ENCODE measurements at places on chromosomes 7 and 10. TPM values are rescaled to one million over a fixed set of nuclear protein-coding genes. Genes with fewer than 3 reads are reported as not detected.
A peak's percentile ranks its signal among the peaks of the same experiment; 100 is the strongest.

The CFAP69 gene
- 2.6 TPM for polyA plus RNA-seq

DNA sequence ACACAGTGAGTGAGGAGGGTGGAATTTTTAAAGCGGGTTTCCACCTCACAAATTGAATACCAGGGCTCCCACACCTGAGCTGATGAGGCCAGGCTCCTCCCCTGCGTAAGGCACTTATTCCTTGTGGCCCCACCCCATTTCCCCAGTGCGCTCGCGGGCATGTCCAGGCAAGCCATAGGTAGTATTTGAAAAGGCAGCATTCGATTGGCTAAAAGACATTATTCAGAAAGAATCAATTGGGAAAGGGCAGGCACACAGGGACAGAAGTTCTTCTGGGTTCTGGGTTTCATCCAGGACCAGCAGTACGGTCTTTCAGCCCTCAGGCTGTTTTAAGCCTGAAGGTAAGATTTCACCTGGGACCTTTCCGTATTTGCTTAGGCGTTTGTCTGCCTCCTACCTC lies 222.3 kb downstream of the BBS9 start:
- DNase-seq: no peak

DNA sequence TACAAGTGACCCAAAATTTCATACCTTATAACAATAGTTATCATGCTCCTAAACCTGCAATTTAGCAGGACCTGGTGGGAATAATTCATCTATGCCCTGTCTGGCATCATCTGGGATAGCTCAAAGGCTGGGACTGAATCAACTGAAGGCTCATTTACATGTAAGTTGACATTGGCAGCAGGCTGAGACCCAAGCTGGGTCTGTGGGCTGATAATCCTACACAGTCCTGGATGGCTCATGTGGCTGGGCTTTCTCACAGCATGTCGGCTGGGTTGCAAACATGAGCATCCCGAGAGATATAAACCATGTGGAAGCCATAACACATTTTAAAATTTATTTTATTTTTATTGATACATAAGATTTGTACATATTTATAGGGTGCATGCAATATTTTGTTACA lies 19.5 kb upstream of the ABCB5 start:
- DNase-seq: no peak

The GRID2IP gene
- not detected for polyA plus RNA-seq

The OR13A1 gene
- polyA plus RNA-seq: not detected

DNA sequence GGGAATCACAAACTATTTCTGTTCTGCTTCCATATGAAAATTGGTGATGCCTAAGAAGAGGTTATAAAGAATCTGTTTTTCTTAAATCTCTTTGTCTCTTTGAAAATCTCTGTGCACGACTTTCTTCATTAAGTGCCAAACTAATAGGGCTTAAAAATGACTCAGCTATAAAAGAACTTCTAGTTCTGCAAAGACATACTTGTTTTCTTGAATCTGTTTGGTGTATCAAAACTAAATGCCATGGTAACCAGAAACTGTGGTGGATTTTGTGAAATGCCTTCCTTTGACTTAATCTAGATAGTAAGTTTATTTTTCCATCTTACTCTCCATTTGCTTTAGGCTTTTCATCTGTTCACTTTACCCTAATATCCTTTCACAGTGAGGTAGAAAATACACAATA lies 417.8 kb downstream of the PARD3 start:
- no peak for DNase-seq

DNA sequence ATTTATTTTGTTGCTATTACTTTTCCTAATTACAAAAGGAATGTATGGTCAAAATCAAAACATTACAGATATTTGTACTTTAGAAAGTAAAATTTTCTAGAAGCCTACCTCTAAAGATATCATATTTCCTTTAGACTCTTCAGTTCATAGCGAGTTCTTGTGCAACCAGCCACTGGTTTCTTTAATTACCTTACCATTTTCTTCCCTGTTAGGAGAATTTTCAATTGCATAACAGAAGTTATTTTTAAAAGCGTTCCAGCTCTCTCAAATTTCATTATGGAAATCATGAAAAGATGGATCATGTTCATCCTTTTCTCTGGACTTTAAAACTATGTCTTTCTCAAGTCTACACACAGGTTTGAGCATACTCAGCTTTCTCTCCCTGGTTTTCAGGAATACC lies 5.0 kb upstream of the TRUB1 start:
- DNase-seq: no peak

DNA sequence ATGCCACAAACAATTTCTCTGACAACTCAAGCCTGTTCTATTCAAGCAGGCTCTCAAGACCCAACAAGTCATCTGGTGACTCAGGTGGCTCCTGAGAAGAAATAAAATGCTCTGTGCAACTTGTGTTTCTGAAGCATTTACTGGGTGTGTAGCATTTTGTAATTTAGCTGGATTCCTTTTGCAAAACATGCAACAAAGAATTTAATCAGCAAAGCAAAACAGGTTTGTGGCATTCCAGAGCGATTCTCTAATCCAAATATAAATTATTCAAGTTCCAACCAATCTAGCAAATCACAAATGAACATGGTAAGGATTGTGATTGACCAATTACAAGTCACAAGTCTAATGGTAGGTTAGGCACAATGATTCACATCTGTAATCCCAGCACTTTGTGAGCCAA lies 39.8 kb upstream of the C10orf67 start:
- DNase-seq: no peak

DNA sequence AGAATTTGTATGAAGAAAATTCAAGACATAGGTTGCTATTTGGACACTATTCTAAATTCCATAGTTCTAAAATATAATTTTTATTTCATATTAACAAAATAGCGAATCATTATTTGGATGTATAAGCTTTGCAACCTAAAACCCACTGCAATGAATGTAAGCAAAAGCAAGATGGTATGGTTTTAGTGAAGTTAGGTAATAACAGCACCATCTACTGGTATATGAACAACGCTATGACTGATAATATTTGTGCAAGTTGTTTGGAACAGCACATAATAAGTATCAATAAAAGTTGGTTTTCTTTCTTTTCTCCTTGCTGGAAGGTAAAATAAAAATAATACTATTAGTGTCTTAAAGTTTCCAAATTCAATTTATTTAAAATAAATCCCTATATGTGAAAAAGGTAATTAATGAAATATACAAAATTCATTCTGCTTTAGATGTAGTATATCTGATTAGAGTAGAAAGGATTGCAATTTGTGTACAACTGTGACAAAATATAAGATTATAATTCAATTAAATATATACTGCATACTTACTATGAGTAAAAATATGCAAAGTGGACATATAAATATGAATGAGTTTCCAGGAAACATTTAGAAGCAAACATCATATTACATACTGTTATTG lies 79.0 kb upstream of the LSM8 start:
- peak; percentile 21 for DNase-seq

- DNase-seq: no peak
Observed at GRCh38 chr10:109933984-109934565, 10.8 kb upstream of the XPNPEP1 start.

- no peak for DNase-seq
Observed at GRCh38 chr7:88092676-88092999, 127.2 kb downstream of the SRI start.

DNA sequence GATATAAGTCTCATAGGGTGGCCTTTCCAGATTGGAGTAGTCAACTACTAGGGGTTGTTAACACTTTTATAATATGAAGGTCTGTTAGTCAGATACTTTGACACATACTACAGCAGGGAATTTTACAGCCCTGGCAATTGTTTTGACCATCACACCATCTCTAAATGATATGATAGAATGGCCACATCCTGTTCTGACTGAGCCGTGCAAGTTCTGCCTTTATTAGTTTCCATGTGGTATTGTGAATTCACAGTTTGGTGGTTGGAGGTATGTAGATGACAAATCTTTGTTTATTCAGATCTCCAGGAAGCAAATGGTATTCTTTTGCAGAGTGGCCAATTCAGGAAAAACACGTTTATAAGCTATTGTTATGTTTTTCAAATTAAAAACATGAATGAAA lies 83.0 kb downstream of the NRG3 start:
- no peak for DNase-seq

The CLCN1 gene
- 3.0 TPM for polyA plus RNA-seq

GRCh38 chr7:27145165-27145913 lies 1.9 kb upstream of the HOXA5 start:
- DNase-seq: peak; percentile 35

The OPN1SW gene
- polyA plus RNA-seq: 3.8 TPM

GRCh38 chr10:67914777-67915340 lies 30.4 kb downstream of the SIRT1 start:
- DNase-seq: no peak

The TEX36 gene
- not detected for polyA plus RNA-seq

DNA sequence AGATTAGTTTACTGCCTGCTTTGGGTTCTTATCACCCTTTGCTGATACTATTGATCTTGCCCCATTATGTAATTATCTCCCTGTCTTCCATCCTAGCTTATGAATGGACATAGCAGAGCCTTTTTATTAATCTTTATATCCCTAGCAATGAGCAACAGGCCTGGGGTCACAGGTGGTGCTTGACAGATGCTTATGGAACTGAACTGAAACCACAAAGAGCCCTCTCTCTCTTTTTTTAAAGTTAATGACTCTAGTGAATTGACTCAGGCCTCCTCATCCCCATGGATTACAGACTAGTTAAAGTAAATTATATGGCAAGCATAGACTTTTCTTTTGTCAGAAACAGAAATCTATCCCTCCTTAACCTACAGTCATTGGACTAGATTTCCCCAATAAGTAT lies 265.2 kb downstream of the PHTF2 start:
- DNase-seq: no peak

The PRPS1L1 gene
- not detected for polyA plus RNA-seq

DNA sequence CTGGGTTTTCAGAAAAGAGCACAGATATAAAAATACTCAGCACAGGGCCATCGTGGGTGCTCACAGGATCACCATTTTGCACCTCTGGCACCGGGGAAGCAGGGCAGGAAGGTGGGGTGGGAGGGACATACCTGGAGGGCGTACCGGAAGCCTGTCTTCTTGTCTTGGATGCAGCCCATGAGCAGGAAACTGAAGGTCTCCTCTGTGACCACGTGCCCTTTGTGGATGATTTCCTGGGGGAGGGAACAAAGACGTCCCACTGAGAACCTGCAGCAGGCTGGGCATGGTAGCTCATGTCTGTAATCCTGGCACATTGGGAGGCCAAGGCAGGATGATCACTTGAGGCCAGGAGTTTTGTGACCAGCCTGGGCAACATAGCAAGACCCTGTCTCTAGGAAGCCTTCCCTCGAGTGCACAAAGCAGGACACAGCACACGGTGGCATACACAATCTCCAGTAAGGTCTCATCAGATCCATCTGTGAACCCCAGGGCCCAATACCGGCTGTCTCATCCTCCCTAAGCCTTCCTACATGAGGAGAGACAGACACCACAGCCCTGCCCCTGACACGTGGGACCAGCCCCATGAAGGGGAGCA lies 9.5 kb downstream of the PTCD1 start:
- DNase-seq: no peak

- DNase-seq: no peak
Observed at GRCh38 chr7:83686416-83686815, 37.5 kb upstream of the SEMA3E start.

DNA sequence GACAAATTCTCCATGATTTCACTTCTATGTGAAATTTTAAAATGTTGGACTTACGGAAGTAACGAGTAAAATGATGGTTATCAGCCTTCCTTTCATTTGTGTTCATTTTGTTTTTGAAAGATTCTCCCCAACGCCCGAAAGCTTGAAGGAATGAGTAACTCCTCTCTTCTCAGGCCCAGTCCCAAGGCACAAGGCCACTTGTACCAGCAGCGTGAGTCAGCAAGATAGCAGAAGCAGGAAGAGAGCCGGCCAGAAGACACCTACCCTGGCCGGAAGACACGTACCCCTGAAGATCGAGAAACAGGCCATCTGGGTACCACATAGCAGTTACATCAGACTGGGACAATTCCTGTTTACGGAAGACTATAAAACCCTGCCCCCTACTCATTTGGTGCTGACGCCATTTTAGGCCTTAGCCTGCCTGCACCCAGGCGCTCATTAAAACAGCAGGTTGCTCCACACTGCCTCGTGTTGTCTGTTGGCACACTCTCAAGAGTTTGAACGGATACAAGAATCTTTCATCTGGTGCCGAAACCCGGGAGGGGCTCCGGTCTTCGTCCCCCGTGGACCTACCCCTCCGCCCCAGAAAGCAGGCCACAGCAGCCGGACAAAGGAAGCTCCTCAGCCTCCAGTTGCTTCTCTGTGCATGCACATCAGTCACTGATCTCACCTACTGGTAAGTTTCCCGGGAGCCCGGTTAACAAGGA lies 60.4 kb downstream of the LRRC17 start:
- DNase-seq: no peak

DNA sequence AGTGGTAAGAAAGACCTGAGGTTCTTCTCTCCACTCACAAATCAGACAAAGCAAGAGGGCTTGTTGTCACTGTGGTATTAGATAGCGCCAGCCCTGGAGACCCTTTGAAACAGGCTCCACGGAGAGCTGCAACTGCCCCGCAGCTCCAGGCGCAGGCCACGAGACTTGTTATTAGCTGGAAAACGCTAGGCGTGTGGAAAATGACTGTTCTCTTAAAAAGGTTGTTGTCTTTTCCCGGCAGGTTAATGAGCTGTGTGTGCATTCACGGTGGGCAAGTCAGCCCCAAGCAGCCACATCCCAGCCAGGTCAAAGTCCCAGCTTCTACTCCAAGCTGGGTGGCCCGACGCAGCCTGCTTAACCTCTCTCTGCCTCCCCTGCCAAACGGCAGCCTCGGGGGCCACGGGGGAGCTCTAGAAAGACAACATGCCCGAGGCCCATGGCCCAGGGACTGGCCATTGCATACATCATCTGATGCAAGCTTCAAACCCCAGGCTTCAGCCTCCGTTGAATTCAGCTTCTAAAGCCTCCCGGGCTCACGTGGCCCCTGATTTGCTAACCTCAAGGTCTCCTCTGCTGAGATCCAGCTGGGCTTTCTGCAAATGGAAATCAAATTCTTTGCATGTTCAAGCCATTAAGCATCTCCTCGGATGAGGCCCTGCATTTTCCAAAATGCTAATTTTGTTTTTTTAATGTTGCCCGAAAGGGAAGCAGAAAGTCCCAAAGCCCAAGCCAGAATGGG lies 61.3 kb upstream of the DNAAF5 start:
- DNase-seq: peak; percentile 53

The ZNF503 gene
- polyA plus RNA-seq: 8.4 TPM

DNA sequence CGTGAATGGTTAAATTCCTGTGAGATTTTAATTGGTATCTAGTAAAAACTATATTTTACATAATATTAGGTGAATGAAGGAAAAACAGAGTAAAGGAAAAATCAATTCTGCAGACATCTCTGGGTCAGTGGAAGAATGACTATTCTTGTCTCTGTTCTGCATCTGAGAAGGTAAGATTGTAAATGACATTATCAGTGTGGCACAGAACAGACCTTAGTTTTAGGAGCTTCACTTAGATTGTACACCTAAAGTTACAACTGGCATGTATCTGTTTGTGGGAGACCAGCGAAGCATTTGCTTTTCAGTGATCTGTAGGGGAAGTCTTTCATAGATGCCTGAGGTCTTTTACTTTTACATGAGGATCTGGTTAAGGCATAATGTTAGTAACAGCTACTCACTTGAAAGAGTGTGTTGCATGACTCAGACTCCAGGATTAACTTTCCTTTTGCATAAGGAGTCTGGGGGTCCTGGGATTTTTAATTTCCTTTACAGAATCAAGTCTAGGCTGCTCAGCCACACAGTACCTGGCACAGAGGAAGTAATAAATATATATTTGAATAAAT lies 56.2 kb downstream of the JMJD1C start:
- DNase-seq: no peak

The SPDYE6 gene
- 1.9 TPM for polyA plus RNA-seq

GRCh38 chr7:7014827-7015595 lies 167.3 kb upstream of the C1GALT1 start:
- DNase-seq: no peak
